ENCODE measurements at places on chromosomes 1 and 21.

- DNase-seq = no peak
These were observed 25.1 kb downstream of the COL6A2 start for GRCh38 chr21:46122758-46123683.

DNA sequence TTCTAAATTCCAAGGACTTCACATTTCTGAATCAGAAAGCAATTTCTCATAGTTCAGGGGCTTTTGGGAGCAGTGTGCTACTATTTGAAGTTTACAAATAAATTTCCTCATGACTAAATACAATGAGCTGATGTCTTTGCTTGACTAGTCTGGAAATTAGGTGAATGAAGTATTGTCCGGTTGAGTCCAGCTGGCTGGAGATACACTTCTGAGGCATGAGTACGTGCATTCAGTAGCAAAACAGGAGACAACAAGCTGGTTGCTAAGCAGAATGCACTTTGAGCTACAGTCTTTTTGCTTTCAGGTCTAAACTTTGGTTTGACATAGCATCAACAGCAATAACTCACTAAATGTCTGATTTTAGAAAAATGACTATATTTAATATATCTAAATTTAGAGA lies 27.1 kb downstream of the ZNHIT6 start:
- DNase-seq = no peak

- DNase-seq = no peak
These were observed 1.8 kb upstream of the DUSP12 start for GRCh38 chr1:161747801-161748200.

- DNase-seq = no peak
These were observed 2.6 kb downstream of the GUK1 start for GRCh38 chr1:228142701-228143136.

GRCh38 chr1:202159534-202160371 lies 649 bp downstream of the PTPN7 start:
- DNase-seq = peak; percentile 51

GRCh38 chr1:17915511-17916197 lies 160.5 kb downstream of the ACTL8 start:
- no peak for DNase-seq

GRCh38 chr1:210207597-210208450 lies 24.8 kb upstream of the SERTAD4 start:
- DNase-seq = no peak

GRCh38 chr1:225450491-225451191 lies 22.8 kb upstream of the LBR start:
- no peak for DNase-seq

DNA sequence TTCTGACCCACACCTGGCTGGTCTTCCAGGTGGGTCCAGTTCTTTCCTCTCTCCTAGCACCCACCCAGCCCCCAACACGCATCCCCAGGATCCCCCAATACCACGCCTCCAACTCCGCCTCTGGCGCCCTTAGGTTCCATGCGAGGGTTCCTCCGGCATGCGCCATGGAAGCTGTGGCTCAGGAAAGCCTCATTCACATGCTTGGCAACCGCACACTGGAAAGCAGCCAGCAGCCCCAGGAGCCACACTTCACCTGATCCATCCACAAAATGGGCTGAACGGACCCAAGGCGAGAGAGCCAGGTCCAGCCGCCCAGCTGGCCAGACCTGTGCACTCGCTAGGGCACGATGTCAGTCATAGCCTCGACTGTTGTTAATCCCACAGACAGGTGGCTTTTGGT lies 161.2 kb downstream of the PSMG1 start:
- DNase-seq = no peak

DNA sequence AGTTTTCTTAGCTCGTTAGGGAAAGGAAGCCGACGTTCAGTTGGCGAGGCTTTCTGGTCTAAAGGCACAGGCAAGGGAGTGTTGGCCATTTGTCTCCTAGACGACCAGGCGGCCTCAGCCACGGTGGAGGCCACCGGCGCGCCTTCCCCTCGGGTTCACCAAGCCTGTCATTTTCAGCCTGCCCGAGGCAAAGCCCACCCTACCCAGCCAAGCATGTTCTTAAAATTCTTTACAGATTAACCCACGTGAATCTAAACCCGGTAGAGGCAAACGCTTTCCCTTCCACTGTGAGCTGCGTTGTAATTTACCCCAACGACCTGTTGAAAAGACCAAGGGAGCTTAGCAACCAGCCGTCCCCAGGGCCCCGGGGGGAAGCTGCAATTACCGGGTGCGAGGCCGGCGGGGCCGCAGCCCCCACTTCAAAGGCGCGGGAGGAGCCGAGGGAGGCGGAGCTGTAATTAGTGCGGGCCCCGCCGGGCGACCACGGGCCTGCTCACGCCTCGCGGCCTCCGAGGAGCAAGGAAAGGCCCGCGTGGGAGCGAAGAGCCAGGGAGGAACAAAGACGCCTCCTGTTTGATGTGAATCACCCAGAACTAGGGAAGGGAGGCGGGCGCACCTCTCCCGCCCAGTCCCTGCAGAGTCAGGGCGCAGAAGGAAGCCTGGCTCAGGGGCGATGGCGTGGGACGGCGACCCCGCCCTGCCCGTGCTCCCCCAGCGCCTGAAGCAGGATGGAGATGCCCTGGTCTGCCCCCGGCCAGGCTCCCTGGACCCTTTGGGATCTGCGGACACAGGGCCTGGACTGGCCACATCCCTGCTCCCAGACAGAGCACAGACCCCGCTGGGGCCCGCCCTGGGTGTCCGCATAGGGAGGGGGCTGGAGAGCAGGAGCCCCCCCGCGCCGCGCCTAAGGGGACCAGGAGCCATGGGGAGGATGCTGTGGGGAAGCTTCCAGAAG lies 12.1 kb upstream of the TSPEAR start:
- no peak for DNase-seq

GRCh38 chr1:67830226-67830625 lies 3.0 kb downstream of the GNG12 start:
- no peak for DNase-seq

GRCh38 chr1:162721471-162721870 lies 69.0 kb upstream of the HSD17B7 start:
- DNase-seq = no peak

GRCh38 chr1:54012863-54013262 lies 5.1 kb downstream of the LDLRAD1 start:
- no peak for DNase-seq

DNA sequence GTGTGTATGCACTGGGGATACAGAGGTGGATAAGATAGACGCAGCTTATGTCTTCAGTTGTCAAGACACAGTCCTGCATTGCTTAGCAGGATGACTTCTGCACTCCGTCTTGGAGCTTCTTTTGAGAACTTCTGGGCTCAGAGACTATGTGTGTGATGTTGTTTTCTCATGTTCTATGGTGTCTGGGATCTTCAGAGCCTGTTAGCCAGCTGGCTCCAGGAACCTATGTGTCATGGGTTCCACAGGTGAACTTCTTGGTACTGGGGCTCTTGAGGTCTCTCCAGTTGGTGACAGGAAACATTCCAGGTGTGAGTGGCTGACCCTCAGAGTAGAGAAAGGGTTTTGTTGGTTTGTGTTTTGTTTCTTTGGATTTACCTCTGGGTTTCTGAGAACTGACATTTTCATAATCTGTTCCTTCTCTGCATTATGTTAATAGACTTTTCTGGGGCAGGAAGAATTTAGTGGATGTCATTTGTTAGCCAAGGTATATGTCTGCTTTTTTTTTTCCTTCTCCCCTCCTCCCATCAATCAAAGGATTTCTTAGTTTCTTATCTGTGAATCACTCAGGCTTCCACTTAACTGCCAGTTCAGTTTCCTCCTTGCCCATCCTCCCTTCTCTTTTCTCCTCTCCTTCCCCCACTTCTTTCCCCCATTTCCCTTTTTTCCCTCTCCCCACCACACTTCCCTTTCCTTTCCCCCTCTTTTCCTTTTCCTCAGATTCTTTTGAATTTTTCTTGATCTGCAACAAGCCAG lies 18.1 kb downstream of the FGGY start:
- no peak for DNase-seq

DNA sequence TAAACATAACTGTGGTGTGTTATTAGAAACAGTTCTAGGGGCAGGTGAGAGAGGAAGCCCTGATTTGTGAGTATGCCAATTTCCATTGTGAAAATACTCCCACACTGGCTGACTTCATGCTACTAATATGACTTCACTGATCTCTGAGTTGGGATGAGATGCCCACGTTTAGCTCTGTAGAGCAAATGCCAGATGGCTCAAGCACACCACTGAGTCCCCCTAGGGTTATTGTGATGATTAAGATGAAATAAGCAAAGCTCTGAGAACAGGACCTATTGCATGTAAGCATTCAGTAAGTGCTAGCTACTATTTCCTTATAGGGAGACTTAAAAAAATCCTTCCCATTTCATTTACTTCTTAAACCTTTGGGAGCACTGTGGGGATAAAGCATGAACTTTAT lies 117.6 kb downstream of the CENPF start:
- DNase-seq = no peak

- no peak for DNase-seq
These were observed 281.9 kb downstream of the USP25 start for GRCh38 chr21:16011719-16012118.

DNA sequence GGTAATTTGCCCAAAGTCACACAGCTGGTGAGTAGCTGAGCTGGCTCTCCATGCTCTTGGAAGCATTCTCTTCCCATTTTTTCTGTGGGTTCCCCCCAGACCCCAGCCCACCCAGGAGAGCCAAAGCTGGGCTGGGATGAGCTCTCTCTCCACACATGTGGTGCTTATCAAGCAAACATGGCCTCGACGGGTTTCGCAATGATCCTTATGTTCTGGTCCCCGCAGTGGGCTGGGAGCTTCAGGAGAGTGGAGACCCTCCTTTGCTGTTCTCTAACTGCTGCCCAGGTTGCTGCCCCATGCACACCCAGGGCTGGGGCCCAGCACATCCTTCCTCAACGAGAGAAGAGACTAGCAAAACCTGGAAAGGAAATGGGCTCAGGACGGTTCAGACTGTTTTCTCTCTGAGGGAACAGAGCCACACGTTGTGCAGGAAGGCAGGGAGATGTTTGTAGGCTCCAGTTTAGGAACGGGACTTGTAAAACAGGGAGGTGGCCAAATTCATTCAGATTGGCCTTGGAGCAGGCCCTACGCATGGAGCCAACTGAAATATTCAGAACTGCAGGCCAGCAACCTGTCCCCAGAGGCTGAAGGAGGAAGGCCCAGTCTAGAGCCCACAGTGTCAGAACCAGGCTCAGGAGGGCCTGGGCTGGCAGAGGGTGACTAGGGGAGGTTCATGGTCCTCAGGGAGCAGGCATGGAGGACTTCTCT lies 27.2 kb upstream of the CSF1 start:
- DNase-seq = no peak

DNA sequence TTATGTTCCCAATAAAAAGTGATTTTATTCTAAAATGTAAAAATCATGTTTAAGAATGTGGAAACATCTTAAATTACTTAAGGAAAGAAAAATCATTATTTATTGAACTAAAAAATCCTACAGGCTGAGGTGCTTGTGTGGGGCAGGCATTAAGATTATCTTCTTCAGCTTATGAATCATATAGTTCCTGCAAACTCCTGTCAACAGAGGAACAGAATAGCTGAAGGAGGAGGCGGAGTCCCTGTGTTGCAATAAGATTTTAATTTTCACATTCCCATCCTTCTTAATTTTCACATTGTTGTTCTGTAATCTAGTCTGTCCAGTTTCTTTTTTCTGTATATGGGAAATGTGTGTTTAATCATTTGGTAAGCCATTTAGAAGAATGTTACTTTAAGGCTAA lies 20.6 kb upstream of the OLFML3 start:
- no peak for DNase-seq

DNA sequence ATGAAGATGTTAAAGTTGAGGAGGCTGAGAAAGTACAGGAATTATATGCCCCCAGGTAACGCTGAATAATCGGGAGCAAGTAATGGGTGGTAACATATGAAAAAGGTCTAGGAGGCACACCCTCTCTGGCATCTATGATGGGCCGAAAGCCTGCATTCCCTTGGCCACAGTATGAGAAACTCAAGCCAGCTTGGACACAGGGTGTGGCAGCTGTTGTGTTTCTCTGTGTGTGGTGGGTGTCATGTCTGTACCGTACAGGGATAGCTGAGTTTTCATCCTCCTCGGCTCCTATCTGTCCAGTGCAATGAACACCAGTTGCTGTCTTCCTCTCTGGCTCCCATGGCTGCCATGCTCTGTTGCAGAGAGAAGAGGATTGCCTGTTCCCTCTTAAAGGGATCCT lies 32.9 kb downstream of the NBPF3 start:
- DNase-seq = no peak

GRCh38 chr21:40660461-40660860 lies 186.5 kb downstream of the DSCAM start:
- no peak for DNase-seq

- DNase-seq = no peak
These were observed 13.3 kb upstream of the CPT2 start for GRCh38 chr1:53183095-53183990.

DNA sequence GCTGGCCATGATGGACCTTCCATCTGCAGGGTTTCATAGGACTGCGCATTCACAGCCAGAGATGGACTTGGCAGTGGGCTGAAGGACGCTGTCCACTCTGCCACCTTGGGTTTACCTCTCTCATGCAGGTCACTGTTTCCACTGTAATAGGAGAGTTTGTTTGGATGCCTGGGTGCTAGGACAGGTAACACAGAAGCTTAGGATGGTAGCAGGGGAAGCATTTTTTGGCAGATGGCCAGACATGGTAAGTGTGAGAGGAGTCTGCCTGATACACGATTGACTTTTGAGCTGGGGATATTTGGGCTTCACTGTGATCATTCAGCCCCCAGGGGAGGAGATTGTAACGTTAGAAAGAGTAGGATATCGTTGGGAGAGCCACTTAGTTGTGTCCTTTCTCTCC lies 11.8 kb downstream of the PSEN2 start:
- DNase-seq = no peak

DNA sequence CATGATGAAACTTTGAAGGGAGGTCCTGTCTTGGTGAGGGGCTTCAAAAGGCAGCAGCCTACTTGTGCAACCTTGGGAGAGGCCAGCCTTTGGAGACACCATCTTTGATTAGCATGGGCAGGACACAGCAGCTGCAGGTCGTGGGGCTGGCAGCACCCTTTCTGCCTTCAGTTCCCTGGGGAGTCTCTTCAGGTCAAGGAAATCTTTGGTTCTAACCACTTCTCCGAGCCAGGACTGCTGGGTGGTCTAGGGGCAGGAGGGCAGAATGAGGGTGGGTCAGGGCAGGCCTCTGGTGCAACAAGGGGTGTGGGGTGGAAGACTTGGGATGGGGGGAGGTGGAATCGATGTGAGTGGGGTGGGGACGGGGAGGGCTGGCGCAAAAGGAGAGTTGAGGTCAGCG lies 269.7 kb downstream of the FOXD2 start:
- no peak for DNase-seq

DNA sequence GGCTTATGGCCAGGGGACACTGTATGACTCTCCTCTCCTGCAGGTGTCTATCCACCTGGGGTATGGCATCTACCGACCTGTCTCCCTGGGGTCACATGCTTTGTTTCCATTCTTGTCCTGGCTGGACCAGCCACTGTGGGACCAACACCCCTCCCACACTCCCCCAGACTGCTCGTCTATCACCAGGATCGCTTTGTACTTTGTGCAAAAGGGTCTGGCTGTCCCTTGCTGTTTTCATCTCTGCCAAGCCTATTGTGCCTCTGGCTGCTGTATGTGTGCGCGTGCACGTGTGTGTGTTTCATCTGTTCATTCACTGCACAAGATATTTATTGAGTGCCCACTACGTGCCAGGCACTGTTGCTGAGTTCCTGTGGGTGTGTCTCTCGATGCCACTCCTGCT lies 25.5 kb downstream of the ETNK2 start:
- DNase-seq = no peak

- DNase-seq = no peak
These were observed 31.6 kb downstream of the DOP1B start for GRCh38 chr21:36188081-36188681.
